ENCODE measurements at places on chromosomes 11 and 22.
A peak's percentile ranks its signal among the peaks of the same experiment; 100 is the strongest.

GRCh38 chr22:36673821-36674220 lies 29.7 kb downstream of the CACNG2 start:
- H3K4me1 ChIP-seq, result peaks cover 2% of the 10 kb centered on the region
- DNase-seq, result no peak
- no peak overlapping the region for H3K4me3 ChIP-seq
- no peaks in the 10 kb centered on the region for H3K36me3 ChIP-seq

DNA sequence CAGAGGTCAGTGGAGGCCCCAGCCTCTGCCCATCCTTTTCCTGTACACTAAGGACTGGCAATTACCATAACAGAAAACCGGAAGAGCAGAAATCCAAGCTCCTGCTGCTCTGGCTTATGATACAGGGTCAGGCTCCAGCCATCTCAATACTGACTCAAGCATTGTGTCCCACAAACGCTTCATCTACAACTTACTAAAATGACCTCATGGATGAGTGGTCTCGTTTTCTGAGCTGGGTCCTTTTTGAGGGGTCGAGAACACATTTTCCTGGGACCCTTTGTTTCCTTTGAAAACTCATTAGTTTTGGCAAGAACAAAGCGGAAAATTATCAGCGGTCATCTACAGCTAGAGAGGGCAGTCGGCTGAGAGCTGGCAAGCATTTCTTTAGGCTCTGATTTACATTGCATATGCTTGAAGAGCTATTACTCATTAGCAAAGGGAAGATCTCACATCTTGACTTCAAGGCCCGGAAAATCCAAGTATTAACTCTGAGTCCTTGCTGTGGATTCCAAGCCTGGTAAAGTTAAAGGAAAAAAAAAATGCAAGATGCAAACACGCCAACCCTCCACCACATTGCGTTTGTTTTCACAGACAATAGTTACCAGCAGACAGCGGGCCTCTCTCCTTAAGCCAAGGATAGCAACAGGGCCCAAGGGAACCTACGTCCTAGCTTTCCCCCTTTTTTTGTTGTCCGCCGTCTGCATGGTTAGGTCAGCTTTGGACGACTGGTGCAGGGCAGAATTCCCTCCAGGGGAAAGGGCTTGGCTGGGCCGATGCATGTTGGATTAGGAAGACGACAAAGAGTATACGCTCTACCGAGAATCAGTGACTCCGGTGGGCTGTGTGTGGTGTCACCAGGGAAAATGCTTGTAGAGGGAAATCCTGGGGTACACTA lies 1.8 kb downstream of the TESMIN start:
- H3K27ac ChIP-seq, result no peak overlapping the region
- peak; percentile 15 for DNase-seq
- no peaks in the 10 kb centered on the region for H3K27me3 ChIP-seq
- no peaks in the 10 kb centered on the region for H3K36me3 ChIP-seq
- peaks cover 20% of the 10 kb centered on the region for H3K4me1 ChIP-seq

DNA sequence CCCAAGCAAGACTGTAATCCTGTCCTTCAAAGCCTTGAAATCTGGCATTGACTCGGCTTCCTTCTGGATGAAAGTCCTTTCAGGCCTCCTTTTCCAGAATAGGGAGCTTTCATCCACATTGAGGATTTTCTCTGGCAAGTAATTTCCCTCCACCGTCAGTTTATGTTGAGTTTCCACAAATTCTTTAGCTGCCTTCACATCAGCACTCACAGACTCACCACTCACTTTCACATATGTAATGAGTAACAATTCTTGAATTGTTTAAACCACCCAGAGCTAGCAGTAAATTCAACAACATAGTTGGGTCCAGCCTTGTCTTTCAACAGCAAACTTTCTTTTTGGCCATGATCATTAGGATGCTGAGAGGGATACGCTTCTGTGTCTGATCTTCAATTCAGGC lies 84.3 kb upstream of the PRDM11 start:
- peaks cover 12% of the 10 kb centered on the region for H3K4me1 ChIP-seq
- H3K36me3 ChIP-seq, result no peaks in the 10 kb centered on the region
- H3K27ac ChIP-seq, result no peak overlapping the region
- no peak overlapping the region for H3K4me3 ChIP-seq

GRCh38 chr22:38205261-38206128 lies 3.7 kb downstream of the MAFF start:
- peaks cover 8% of the 10 kb centered on the region for H3K4me1 ChIP-seq
- no peak overlapping the region for H3K27ac ChIP-seq
- peaks cover 6% of the 10 kb centered on the region for H3K36me3 ChIP-seq
- DNase-seq, result no peak
- H3K4me3 ChIP-seq, result no peak overlapping the region
- H3K27me3 ChIP-seq, result no peaks in the 10 kb centered on the region

DNA sequence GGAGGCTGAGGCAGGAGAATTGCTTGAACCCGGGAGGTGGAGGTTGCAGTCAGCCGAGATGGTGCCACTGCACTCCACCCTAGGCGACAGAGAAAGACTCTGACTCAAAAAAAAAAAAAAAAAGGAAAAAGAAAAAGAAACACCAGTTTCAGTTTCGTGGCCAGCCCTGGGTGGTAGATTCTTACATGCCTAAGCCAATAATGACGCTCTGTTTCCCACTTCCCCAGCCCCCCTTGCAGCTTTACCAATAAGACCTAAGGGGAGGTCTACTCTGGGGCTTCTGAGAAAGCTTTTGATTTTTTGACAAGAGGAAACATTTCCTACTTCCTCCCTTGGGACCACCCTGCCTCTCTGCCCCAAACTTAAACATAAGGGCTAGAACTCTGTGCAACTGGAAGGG lies 30.0 kb upstream of the PTPRJ start:
- H3K27me3 ChIP-seq, result no peaks in the 10 kb centered on the region
- H3K27ac ChIP-seq, result no peak overlapping the region
- H3K36me3 ChIP-seq, result no peaks in the 10 kb centered on the region
- peaks cover 4% of the 10 kb centered on the region for H3K4me1 ChIP-seq
- no peak overlapping the region for H3K4me3 ChIP-seq

DNA sequence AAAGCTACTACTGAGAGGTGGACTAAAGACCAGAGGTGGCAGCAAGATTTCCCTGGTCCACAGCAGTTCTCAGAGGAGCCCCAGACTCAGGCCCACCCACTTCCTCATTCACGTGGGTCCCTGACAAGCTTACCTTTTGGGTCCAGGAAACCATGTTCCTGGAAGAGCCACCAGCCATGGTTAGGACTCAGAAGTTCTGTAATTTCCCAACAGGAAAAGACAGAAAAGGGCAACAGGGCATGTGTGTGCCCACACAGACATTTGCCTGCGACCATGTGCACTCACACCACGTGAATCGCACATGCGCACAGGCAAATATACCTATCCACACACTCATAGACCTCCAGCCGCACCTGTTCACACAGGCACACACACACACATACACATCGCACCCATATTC lies 42.9 kb downstream of the LRRC32 start:
- no peak for DNase-seq
- no peaks in the 10 kb centered on the region for H3K27me3 ChIP-seq
- no peaks in the 10 kb centered on the region for H3K4me1 ChIP-seq
- H3K4me3 ChIP-seq, result no peak overlapping the region
- no peak overlapping the region for H3K27ac ChIP-seq

DNA sequence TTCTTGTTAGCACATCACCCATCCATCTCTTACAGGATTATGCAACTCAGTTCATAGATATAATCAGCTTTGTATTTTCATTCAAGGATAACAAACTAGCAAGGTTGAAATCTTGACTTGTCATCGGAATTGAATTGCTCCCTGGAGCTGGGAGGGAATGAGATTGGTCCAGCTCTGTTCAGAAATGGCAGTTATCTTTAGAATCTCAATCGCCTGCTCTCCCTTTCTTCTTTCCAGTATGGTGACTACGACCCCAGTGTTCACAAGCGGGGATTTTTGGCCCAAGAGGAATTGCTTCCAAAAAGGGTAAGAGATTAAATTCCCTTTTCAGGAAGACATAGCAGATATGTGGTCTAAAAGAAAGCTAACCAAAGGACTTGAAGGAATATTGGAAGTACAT lies 51.0 kb downstream of the NF2 start:
- no peaks in the 10 kb centered on the region for H3K27me3 ChIP-seq
- no peak overlapping the region for H3K27ac ChIP-seq
- DNase-seq, result no peak

- peaks cover 2% of the 10 kb centered on the region for H3K4me1 ChIP-seq
- DNase-seq, result no peak
- no peaks in the 10 kb centered on the region for H3K36me3 ChIP-seq
- no peak overlapping the region for H3K4me3 ChIP-seq
- no peak overlapping the region for H3K27ac ChIP-seq
These were observed 74.1 kb downstream of the ENTHD1 start for GRCh38 chr22:39819429-39819828.

DNA sequence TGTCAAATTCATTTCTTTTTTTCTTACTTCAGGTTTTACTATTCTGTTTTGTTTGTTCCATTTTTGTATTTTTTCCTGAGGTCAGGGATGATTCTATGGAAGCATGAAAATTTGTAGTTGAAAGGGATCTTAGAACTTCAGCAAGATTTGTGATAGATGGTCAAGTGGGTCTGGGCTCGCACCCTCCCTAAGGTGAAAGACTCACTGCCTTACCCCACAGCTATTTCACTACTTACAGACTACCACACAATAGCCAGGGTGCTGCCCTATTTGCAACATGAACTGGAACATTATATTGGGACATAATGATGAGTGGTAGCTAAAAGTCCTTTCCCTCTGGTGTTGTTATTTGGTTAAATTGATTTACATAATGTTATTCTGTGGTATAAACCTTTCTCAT lies 62.6 kb downstream of the MAML2 start:
- H3K27me3 ChIP-seq, result no peaks in the 10 kb centered on the region
- DNase-seq, result no peak
- no peak overlapping the region for H3K4me3 ChIP-seq
- no peak overlapping the region for H3K27ac ChIP-seq
- H3K36me3 ChIP-seq, result peaks cover 2% of the 10 kb centered on the region
- H3K4me1 ChIP-seq, result peaks cover 10% of the 10 kb centered on the region

- H3K36me3 ChIP-seq, result no peaks in the 10 kb centered on the region
- H3K27ac ChIP-seq, result no peak overlapping the region
- peaks cover 8% of the 10 kb centered on the region for H3K4me1 ChIP-seq
- H3K4me3 ChIP-seq, result no peak overlapping the region
- H3K27me3 ChIP-seq, result no peaks in the 10 kb centered on the region
These were observed 7.4 kb upstream of the BLID start for GRCh38 chr11:122123263-122123929.

- no peak for DNase-seq
- H3K27me3 ChIP-seq, result no peaks in the 10 kb centered on the region
- H3K4me1 ChIP-seq, result no peaks in the 10 kb centered on the region
- no peak overlapping the region for H3K4me3 ChIP-seq
- no peak overlapping the region for H3K27ac ChIP-seq
These were observed 28.8 kb downstream of the BTG4 start for GRCh38 chr11:111483431-111483830.

- H3K36me3 ChIP-seq, result no peaks in the 10 kb centered on the region
- no peak overlapping the region for H3K27ac ChIP-seq
- no peaks in the 10 kb centered on the region for H3K27me3 ChIP-seq
- peaks cover 25% of the 10 kb centered on the region for H3K4me1 ChIP-seq
- no peak overlapping the region for H3K4me3 ChIP-seq
These were observed 121.9 kb upstream of the MTMR2 start for GRCh38 chr11:96045622-96046456.

DNA sequence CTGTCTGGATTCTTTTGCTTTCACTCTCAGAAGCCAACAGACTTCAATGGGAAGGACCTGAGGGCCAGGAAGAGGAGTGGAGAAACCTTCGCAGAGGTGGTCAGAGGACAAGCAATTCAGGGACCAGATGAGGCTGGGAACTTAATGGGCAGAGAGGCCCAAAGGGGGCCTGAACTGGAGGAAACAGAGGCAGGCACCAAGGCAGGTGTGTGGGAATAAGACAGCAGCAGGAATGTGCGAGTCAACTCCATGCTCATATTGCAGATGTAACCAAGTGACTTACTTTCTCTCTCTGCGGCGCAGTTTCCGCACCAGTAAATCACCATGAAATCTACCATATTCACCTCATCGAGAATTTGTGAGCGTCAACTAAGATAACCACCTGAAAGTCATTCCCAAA lies 669.1 kb downstream of the NTM start:
- H3K4me3 ChIP-seq, result no peak overlapping the region
- no peaks in the 10 kb centered on the region for H3K36me3 ChIP-seq
- H3K27ac ChIP-seq, result no peak overlapping the region
- H3K4me1 ChIP-seq, result no peaks in the 10 kb centered on the region

- DNase-seq, result no peak
- H3K4me3 ChIP-seq, result no peak overlapping the region
- H3K4me1 ChIP-seq, result peaks cover 11% of the 10 kb centered on the region
- peaks cover 2% of the 10 kb centered on the region for H3K36me3 ChIP-seq
- no peaks in the 10 kb centered on the region for H3K27me3 ChIP-seq
- H3K27ac ChIP-seq, result no peak overlapping the region
These were observed 8.7 kb upstream of the EFCAB6 start for GRCh38 chr22:43820651-43821305.

DNA sequence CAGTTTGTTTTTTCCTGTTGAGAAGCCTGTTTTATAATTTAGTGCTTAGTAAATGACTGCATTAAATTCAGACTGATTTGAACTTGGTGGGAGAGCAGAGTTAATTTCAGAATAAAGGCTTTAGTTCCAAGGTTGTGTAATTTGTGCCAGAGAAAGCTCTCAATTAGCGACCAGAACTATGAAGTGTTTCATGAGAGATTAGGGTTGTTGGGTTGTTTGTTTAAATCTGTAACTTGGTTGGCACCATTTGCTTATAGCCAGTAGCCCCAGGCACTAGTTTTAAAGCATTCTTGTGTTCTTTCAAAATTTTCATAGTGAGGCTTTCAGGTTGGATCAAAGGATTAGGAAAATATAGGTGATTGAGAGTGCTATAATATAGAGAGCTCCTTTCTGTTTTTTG lies 25.5 kb downstream of the UVRAG start:
- no peaks in the 10 kb centered on the region for H3K27me3 ChIP-seq
- DNase-seq, result no peak
- no peak overlapping the region for H3K27ac ChIP-seq

DNA sequence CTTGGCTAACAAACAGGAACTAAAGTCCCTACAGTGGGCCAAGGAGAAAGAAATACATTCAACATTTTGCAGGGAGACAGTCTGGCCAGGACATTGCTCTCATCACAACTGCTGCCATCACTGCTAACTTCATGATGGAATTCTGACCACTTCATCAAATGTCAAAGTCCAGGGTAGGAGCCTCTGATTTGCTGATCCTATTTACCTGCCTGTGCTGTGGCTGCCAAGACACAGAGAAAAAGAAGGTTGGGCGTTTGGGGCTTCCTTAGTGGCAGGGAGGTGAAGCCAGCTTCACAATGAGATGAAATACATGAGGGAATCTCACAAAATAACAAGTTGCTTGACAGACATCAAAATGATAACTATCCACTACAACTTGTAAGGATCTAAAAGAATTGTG lies 343.9 kb upstream of the CADM1 start:
- H3K4me1 ChIP-seq, result no peaks in the 10 kb centered on the region
- H3K36me3 ChIP-seq, result no peaks in the 10 kb centered on the region
- H3K27me3 ChIP-seq, result no peaks in the 10 kb centered on the region
- no peak overlapping the region for H3K27ac ChIP-seq
- no peak overlapping the region for H3K4me3 ChIP-seq
